ENCODE measurements at places on chromosomes 5 and 9. TPM values are rescaled to one million over a fixed set of nuclear protein-coding genes. Genes with fewer than 3 reads are reported as not detected.

Gene TSSK1B
- total RNA-seq, result 0.63 TPM

Gene PCDHA1
- not detected for total RNA-seq

Gene IL3
- not detected for total RNA-seq

Gene WNK2
- 10.8 TPM for total RNA-seq

Gene ECM2
- total RNA-seq, result 54.6 TPM

Gene IFNK
- not detected for total RNA-seq

Gene MED7
- 15.7 TPM for total RNA-seq

Gene SLC45A2
- not detected for total RNA-seq

Gene C9orf50
- total RNA-seq, result 1.6 TPM

Gene GPX8
- total RNA-seq, result 17.3 TPM

Gene INSL6
- total RNA-seq, result not detected

Gene GDA
- total RNA-seq, result not detected

Gene WDR41
- 45.9 TPM for total RNA-seq

Gene ISL1
- total RNA-seq, result not detected

Gene IL9
- total RNA-seq, result not detected

Gene CFAP90
- not detected for total RNA-seq

Gene LSM11
- 3.8 TPM for total RNA-seq

Gene WWC1
- total RNA-seq, result 0.78 TPM

Gene BTNL9
- 52.7 TPM for total RNA-seq

Data from tibial nerve (tissue), 4 donors.